ENCODE measurements at places on chromosomes 16 and 17.

DNA sequence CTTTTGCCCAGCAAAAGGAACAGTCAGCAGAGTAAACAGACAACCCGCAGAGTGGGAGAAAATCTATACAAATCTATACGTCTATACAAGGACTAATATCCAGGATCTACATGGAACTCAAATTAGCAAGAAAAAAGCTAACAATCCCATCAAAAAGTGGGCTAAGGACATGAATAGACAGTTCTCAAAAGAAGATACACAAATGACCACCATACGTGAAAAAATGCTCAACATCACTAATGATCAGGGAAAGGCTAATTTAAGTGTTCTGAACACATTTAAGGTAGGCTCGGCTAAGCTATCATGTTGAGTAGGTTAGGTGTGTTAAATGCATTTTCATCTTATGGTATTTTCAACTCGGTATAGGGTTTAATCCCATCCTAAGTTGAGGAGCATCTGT is 598.0 kb downstream of the WWOX start:
- DNase-seq: no peak

DNA sequence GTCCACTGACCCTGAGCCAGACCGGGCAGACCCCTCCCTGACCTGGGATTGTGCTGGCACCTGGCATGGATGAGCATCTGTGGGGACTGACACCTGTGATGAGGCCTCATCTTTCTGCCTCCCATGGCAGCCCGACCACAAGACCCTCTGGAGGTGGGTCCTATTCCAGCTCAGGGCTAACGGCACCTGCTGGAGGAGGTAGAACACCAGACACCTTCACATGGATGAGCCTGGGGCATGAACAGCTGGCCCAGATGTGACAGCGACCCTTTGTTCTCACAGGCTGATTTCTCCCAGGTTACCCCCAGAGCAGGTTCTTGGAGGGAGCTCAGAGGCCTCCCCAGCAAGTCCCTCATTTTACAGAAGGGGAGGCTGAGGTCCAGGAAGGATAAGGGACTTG is 46.4 kb upstream of the PIK3R6 start:
- no peak for DNase-seq

- DNase-seq: no peak
Measured at GRCh38 chr16:2081201-2082084, 33.7 kb downstream of the TSC2 start.

- no peak for DNase-seq
Measured at GRCh38 chr16:67019171-67019570, 9.8 kb upstream of the CBFB start.

- no peak for DNase-seq
Measured at GRCh38 chr17:4215882-4216570, 47.8 kb downstream of the ANKFY1 start.

GRCh38 chr17:20996724-20997615 is 45.8 kb downstream of the USP22 start:
- no peak for DNase-seq

DNA sequence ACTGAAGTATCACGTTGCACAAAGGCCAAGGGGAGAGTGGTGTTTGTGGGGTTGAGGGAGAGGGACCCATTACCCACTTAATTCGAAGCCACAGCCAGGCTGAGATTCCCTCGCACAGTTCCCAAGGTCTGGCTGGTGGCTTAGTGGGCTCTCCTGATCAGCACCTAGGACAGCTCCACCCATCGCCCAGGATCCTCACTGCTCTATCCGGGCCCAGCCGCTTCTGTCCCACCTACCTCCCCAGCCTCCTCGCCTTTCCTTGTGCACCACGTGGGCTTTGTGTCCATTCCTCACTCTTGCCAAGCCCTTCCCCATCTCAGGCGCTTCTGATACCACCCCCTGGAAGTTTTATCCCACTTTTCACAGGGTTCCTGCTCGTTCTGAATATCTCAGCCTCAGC is 163.5 kb downstream of the CCT6B start:
- DNase-seq: peak; percentile 40

DNA sequence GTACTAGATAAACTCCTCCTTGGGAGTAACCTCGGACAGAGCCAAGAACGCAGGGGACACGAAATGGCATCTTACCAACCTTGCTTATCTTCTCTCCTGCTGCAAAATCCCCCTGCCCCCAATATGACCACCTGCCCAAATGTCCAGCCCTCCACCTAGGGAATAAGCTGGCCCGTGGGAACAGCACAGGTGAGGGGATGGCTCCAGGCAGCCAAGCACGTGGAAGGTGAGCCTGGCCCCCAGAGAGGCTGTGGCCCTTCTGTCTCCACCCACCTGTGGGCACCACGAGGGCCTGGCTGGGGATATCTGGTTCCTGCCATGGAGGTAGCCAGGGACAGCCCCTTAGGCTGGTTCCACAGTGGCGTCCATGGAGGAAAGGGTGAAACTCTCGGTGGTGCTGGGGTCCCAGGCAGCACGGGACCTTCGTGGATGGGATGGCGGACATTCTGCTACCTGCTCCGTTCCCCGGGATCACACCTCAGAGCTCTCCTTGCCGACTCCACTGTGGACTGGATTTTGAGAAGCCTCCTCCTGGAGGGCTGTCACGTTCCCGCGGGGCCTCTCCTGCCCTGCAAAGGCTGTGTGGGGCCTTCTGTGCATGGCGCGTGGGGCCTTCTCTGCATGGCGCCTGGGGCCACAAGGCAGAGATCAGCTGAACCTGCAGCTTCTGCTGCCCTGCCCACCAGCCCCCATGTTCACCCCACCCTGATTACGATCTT is 388.5 kb upstream of the TNRC6C start:
- no peak for DNase-seq

DNA sequence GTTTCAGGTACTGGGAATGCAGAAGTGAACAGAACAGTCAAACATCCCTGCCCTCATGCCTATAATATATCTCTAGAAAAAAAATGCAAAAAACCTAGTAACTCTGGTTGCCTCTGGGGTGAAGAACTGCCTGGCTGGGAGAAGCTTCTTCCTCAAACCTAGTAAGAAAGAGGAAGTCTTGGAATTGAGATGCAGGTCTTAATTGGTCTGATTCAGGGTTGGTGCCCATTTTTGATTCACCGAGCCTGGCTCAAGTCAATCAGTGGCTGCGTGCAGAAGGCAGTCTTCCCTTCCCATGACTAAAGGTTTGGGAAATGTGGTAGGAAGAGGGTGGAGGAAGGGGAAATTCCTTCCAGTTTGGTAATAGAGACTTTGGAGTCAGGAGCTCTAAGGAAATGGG is 22.4 kb downstream of the CDRT15 start:
- no peak for DNase-seq

GRCh38 chr17:80558046-80558445 is 13.4 kb downstream of the RPTOR start:
- DNase-seq: peak; percentile 46

- no peak for DNase-seq
Measured at GRCh38 chr17:56774650-56775049, 59.1 kb downstream of the C17orf67 start.

- no peak for DNase-seq
Measured at GRCh38 chr16:4190712-4191333, 51.1 kb downstream of the SRL start.

- DNase-seq: no peak
Measured at GRCh38 chr16:88394426-88394825, 11.7 kb downstream of the ZNF469 start.

DNA sequence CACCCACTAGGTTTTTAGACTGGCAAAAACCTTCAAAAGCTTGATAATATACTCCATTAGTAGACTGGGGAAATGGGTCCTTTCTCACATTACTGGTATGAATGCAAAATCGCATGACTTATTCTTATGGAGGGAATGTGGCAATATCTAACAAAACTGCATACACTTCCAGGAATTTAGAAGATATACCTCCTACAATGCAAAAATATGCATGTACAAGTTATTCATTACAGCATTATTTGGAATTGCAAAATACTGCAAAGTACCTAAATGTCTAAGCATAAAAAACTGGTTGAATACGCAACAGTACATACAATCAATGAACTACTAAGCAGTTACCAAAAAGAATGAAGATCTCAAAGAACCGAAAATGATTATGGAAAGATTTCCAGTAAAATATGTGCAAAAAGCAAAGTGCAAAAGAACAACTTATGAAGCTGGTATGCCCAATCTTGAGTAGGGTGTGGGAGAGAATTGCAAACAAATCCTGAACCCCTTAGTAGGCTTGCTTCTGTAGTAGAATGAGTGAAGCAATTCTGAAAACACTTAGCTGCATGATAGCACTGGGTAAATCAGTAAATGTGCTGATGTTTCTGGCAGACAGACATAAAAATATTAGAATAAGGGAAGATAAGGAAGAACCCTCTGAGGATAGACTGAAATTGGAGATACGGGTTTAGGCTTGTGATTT is 180.1 kb downstream of the PARN start:
- no peak for DNase-seq

- DNase-seq: no peak
Measured at GRCh38 chr16:21614896-21615295, 15.5 kb downstream of the METTL9 start.

GRCh38 chr16:85474621-85475217 is 138.4 kb upstream of the GSE1 start:
- DNase-seq: no peak

DNA sequence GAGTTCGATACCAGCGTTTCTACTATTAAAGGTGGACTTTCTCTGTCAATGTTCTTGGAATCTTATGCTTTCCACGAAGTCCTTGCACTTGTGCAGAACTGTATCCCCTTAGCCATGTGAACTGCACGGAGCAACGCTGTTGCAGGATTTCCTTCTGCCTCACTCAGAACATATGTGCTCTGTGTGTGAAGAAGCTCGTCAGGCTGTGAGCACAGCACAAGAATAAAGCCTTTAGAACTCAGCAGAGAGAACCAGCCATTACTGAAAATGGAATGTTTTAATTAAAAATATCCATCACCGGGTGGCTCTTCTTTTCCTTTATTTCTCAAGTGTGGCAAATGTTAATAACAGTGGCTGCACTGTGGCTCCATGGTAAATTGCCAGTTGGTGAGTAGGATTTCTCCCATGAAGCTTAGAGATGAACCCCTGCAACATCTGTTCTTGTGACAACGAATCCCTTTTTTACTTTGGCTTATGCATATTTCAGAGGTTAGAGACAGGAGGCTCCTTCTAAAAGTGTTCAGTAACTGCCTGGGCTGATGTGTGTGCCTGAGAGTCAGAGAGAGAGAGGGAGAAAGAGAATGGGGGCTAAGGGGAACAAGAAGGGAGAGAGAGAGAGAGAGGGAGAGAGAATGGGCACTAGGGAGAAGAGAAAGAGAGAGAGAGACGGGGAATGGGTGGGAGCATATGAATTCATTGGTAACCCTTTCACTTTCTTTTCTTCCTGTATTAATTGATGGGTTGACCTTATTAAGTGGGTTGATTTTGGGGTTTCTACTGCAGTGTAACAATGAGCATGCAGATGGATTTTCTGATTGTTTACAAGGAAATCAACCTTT is 50.0 kb downstream of the RPTOR start:
- DNase-seq: no peak

- DNase-seq: no peak
Measured at GRCh38 chr16:2042171-2042985, 5.3 kb downstream of the NTHL1 start.

GRCh38 chr17:10579270-10579669 is 29.8 kb upstream of the MYH2 start:
- DNase-seq: no peak

DNA sequence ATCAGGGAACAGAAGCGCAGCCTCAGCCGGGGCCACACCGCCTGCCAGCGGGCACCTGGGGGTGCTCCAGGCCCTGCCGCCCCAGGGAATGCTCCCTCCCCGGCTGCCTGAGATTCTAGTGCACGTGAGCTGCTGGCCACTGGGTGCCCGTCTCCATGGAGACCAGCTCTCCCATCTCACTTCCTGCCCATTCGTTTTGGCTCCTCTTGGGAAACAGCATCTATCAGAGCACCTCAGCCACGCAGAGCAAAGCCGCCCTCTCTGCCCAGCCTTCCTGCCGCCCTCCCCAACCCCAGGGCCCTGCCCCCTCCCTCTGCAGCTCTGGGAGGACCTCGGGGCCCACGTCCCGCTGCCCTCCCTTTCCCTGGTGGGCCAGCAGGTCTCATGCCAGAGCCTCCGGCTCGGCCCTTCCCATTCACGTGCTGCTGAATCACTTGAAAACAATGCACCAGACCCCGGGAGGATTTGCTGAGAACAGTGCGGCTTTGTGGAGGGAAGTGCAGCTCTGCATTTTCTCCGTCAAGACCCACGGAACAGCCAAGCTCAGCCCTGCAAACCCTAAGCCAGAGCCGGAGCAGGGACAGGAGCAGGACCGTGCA is 19.4 kb downstream of the CEP295NL start:
- DNase-seq: no peak

DNA sequence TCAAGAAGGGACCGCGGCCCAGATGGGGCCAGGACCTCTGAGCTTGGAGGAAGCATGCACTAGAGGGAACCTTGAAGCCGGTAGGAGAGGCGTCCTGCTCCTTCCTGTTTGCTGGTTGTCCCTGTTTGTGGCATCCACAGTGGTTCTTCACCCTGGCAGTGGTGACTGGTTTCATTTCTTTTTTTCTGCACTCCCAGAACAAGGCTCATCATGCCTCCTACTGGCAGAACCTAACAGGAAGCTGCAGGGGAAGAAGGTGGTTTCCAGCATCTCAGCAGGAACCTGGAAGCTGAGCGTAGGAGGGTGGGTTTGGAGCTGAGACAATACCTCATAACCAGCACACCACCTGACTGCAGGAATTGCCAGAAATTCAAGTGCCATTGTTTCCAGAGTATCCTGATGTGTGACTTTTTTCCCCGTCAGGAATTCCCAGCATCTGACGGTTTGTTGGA is 5.8 kb downstream of the TMEM231 start:
- DNase-seq: peak; percentile 46

DNA sequence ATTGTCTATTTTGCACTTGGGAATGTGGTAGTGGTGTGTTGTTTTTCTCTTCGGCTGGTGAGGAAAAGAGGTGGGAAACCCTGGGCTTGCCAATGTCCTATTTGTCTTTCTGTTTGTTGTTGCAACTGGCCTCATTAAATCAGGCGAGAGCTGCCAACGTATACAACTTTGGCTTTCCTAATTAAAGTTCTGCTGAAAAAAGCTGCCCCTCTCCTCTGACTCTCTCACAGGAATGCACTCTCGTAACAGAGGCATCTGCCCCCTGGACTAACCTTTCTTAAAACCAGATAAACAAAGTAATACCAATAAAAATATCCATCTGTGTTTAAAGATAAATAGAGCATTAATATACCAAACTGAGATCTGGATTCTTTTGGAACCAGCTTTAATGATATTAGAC is 7.8 kb downstream of the CDRT15 start:
- no peak for DNase-seq

GRCh38 chr17:4221899-4222659 is 41.7 kb downstream of the ANKFY1 start:
- no peak for DNase-seq

DNA sequence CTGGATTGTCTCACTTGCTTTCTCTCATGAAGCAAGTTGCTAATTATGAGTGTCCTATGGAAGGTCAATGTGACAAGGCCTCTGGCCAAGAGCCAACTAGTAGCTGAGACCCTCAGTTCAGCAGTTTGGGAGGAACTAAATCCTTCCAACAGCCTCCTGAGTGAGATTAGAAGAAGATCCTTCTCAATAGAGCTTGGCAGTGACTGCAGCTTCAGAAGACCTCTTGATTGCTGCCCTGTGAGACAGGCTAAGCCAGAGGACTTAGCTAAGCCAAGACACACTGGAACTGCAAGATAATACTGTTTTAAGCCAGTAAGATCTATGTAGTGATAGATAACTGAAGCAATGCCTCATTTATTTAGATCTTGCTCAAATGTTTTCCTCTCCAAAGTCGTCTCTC is 34.3 kb downstream of the PCTP start:
- DNase-seq: no peak

- peak; percentile 49 for DNase-seq
Measured at GRCh38 chr16:1351215-1351581, 480 bp downstream of the TSR3 start.

All from activated CD4-positive, alpha-beta T cell treated with anti-CD3 and anti-CD28 coated beads for 48 hours (primary cell).